ENCODE measurements at places on chromosomes 2 and 18.

- DNase-seq: no peak
Measured at GRCh38 chr2:233821709-233822100, 32.6 kb downstream of the HJURP start.

GRCh38 chr2:99971326-99971900, 171.0 kb downstream of the AFF3 start:
- no peak for DNase-seq

- no peak for DNase-seq
Measured at GRCh38 chr2:170377500-170378207, 199.7 kb downstream of the MYO3B start.

GRCh38 chr2:60735496-60736250, 20.4 kb upstream of the PAPOLG start:
- peak; percentile 39 for DNase-seq

DNA sequence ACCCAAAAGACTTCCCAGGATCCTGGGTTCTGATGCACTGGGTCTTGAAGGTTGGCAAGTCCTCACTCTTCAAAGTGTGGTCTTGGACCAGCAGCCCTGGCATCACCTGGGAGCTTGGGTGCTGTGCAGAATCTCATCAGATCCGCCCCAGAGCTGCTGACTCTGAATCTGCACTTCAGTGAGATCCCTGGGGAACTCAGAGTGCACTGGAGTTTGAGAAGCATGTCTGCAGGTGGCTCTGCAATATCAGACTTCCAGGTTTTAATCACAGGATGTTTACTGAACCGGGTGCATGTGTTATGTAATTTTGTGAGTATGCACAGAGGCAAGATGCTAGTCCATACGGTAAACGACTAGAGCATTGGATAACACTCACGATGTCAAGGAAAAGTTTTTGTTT, 58.0 kb upstream of the BOD1L2 start:
- no peak for DNase-seq

DNA sequence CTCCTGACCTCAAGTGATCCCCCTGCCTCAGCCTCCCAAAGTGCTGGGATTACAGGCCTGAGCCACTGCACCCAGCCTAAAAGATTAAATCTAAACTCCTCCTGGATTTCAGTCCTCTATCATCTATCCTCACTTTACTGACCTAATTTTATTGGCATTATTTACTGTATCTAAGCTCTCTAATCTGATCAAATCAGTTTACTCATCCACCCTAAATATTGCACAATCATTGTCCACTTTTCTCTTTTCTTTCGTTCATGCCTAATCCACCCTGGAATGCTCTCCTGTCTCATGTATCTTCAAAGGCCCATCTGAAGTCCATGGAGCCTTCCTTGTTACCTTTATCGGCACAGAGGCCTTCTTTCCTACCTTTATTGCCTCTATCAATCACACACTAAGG, 31.6 kb upstream of the GPR155 start:
- DNase-seq: no peak

Measured in activated T-cell treated with anti-CD3 and anti-CD28 coated beads, Interleukin-2, amount 50 U/mL, for 48 hours (primary cell).